ENCODE measurements at places on chromosomes 4 and X.

GRCh38 chrX:1477801-1478458 lies 25.2 kb upstream of the ASMTL start:
- DNase-seq, result no peak

DNA sequence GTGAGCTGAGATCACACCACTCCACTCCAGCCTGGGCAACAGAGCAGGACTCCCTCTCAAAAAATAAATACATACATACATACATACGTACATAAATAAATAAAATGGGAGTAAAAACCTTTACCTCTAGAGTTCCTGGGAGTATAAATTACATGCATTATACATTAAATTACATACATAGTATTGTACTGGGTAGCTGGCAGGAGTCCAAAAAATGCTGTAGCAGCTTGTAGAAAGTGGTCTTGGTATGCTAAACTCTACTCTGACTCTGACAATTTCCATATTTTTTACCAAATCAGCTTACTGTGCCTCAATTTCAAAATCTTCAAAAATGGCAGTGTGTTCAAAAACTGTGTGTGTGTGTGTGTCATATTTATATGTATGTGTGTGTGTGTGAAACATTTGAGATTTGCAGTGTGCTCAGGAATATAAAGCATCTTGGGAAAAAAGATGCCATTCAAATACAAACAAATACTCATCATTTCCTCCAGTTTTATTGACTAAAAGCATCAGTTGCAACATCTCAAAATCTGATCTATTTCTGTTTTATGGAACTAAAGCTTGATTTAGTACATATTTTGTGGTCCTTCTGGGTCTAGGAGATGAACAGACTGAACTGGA lies 171.7 kb downstream of the SHROOM3 start:
- no peak for DNase-seq

DNA sequence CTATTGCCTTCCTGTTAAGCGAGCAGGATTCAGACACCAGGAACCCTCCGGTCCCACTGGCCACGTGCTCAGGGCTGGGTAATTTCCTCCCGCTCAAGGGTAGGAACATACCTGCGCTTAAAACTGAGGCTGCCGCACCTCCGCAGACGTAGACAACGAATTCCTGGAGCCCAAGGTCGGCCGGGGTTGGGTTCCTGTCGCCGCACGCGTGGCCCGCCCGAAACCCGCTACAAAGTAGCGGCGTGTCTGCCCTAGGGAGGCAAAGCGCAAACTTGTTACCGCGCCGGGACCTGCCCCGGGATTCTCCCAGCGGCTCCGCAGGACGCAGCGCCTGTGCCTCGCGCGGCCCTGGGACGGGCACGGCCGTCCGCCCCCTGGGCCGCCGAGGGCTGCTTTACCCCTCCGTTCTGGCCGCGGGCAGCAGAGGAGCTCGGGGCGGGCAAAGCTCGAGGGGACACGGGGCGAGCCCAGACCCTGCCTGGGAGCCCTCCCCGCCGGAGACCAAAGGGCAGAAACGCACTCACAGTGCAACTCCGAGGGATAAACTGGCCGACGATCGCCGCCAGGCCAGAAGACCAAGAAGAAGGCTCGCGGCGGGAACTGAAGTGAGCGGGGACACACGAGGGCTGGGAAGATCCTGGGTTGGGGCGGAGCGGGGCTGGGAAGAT lies at the start of gene ERVMER34-1:
ERVMER34-1 (minus strand) TSS at position 607 of the 668 bp plus-strand sequence. CDS start 5,905 bp downstream, outside the sequence.
- no peak for DNase-seq

DNA sequence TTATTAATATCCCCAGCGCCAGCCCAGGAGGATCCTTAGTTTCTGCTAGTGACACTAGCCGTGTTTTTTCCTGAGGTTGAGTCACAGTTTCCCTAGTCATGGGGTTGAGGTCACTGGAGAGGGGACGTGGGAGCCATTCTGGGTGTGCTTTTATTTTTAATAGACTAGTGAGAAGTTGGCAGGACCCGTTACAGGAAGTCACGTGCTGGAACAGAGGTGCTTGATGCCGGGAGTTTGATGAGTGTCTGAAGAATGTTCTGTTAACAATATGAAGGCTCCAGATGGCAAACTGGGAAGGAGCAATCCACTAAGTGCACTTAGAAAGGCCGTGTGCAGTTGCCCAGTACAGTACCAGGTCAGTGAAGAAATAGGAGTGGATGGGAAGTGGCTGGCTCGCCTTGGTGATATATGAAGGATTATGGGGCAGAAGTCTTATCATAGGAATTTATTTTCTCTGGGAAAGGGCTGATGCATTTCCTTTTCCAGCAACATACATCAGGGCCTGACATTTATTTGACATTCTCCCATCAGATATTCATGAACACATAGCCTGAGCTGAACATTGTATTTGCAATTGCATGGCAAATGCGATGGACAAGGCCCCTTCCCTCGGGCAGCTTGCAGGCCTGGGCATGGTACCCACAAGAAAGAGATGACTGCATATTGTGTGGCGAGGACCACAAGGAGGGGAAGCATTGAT lies 291.8 kb downstream of the FBXW7 start:
- no peak for DNase-seq

DNA sequence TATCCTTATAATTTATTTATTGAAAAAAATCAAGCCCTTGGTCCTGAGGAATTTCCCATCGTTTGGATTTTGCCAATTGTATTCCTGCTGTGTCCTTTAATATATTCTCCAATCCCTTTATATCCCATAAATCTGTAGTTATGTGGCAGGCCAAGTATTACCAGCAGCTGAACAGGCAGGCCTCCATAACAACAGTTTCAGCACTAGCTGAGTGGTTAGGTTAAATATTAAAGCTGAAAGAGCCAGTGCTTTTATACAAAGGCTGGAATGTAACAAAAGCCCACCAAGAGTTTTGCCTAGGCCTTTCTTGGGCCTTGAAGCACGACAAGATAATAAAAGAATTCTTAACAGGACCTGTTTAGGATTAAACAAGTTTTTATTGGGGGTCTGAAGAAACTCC lies 366.6 kb upstream of the GALNT7 start:
- no peak for DNase-seq

DNA sequence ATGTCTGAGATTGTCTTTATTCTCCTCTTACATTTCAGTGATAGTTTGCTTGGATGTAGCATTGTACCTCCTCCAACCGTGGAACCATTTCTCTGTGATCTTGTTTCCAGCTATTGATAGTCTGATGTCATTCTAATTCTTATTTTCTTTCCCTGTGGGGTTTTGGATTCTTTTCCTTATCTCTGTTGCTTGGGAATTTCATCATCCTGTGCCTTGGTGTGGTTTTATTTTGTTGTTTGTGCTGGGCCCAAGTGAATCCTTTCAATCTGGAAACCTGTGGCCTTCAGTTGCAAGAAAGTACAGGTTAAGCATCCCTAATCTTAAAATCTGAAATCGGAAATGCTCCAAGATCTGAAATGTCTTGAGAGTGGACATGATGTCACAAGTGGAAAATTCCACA lies 22.0 kb downstream of the MSX1 start:
- no peak for DNase-seq

GRCh38 chr4:95742179-95742578 lies 97.7 kb upstream of the PDHA2 start:
- DNase-seq, result no peak

GRCh38 chrX:130857207-130857606 lies 45.8 kb downstream of the ENOX2 start:
- no peak for DNase-seq

DNA sequence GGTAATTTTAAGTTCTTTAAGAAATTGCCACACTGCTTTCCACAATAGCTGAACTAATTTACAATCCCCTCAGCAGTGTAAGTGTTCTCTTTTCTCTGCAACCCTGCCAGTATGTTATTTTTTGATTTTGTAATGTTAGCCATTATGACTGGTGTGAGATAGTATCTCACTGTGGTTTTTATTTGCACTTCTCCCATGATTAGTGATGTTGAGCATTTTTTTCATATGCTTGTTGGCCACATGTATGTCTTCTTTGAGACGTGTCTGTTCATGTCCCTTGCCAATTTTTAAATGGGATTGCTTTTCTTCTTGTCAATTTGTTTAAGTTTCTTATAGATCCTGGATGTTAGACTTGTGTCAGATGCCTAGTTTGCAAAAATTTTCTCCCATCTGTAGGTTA lies 86.1 kb downstream of the BMP3 start:
- DNase-seq, result no peak

DNA sequence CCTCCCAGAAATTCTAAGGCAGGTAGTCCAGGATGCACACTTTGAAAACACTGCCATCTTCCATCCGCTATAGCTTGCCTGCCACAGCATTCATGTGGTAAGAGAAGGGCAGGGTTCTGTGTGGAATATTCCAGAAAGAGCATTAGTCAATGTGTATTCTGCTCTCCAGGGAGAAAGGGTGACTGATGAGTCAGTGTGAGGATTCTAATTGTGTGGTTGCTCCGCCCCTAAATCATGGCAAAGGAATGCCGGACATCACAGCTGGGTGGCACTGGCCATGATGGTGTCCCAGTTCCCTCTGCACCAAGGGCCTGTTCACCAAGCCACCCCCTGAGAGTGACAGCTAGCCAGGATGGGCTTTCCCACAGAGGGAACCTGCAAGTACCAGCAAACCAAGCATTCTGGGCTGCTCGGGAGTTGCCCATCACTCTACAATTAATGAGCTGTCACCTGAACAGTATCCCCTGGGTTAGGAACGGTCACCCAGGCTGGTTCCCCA lies 9.5 kb downstream of the IDS start:
- no peak for DNase-seq
